ENCODE measurements at places on chromosomes 3 and 15. TPM values are rescaled to one million over a fixed set of nuclear protein-coding genes. Genes with fewer than 3 reads are reported as not detected.

Gene LRRC34
- 0.24 TPM for total RNA-seq

Gene C3orf62
- 4.5 TPM for total RNA-seq

Gene CEP152
- 4.5 TPM for total RNA-seq

Gene C3orf22
- not detected for total RNA-seq

Gene RAD54L2
- 9.5 TPM for total RNA-seq

DNA sequence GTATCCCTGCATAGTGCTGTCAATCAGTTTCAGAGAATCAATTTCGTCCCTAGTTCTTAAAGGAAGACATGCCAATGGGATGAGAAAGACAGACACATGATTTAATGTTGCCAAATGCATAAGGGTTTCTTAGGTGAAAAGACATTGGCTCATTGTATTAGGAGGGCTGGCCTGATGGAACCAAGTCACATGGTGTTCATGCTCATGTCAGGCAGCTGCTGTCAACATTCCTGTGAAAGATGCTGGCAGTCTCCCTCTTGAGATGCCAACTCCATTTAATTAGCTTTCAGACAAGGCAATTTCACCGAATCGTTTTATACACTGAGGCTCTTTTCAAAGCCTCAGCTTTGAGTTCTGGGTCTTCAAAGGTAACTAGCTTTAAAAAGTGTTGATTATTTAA, 16.1 kb upstream of the IL1RAP start:
- no peak for ATAC-seq

DNA sequence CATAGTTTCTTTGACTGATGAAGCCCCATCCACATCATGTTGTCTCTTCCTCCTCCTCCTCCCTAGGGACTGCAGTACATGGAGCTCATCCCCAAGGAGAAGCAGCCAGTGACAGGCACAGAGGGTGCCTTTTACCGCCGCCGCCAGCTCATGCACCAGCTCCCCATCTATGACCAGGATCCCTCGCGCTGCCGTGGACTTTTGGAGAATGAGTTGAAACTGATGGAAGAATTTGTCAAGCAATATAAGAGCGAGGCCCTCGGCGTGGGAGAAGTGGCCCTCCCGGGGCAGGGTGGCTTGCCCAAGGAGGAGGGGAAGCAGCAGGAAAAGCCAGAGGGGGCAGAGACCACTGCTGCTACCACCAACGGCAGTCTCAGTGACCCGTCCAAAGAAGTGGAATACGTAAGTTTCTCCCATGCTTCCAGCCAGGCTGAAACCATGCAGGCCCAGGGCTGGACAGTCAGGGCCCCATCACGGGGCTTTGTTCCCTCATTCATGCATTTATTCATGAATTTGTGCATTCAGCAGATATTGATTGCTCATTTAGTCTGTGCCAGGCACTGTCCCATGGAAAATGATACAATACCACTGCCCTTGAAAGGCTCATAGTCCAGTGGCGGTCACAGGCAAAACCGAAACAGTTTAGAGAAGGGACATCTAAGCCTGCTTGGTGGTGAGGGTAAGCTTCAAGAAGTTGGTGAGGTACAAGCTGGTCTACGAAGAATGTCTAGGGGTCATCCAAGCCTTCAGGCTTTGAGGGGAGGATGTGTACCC, 47.1 kb downstream of the LMCD1 start:
- no peak for ATAC-seq

- ATAC-seq, result peak; percentile 45
Observed at GRCh38 chr3:169264711-169265110, 398.8 kb downstream of the MECOM start.

- no peak for ATAC-seq
Observed at GRCh38 chr3:115224687-115225086, 77.6 kb upstream of the ZBTB20 start.

DNA sequence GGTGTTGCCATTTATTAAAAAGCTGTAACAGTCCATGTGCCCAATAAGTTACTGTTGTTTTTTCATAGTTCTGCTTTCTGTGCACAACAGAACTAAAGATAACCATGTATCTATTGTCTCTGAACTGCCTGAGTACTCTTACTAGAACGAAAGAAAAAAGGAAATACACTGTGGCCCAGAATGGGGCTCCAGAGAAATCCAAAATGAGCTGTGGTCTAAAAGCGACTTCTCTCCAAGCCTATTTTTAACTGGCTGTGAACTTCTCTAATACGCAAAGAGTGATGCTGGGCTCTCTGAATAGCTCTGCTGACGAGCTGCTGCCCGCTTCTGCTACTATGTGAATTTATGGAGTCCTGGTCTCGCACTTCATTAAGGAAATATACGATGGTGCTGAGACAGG, 56.2 kb upstream of the LPP start:
- no peak for ATAC-seq

DNA sequence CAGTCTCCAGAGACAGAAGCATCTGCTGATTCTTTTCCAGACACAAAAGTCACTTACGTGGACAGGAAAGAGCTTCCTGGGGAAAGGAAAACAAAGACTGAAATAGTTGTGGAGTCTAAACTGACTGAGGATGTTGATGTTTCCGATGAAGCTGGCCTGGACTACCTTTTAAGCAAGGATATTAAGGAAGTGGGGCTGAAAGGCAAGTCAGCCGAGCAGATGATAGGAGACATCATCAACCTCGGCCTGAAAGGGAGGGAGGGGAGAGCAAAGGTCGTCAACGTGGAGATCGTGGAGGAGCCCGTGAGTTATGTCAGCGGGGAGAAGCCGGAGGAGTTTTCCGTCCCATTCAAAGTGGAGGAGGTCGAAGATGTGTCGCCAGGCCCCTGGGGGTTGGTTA, 25.4 kb downstream of the SYNM start:
- ATAC-seq, result no peak

DNA sequence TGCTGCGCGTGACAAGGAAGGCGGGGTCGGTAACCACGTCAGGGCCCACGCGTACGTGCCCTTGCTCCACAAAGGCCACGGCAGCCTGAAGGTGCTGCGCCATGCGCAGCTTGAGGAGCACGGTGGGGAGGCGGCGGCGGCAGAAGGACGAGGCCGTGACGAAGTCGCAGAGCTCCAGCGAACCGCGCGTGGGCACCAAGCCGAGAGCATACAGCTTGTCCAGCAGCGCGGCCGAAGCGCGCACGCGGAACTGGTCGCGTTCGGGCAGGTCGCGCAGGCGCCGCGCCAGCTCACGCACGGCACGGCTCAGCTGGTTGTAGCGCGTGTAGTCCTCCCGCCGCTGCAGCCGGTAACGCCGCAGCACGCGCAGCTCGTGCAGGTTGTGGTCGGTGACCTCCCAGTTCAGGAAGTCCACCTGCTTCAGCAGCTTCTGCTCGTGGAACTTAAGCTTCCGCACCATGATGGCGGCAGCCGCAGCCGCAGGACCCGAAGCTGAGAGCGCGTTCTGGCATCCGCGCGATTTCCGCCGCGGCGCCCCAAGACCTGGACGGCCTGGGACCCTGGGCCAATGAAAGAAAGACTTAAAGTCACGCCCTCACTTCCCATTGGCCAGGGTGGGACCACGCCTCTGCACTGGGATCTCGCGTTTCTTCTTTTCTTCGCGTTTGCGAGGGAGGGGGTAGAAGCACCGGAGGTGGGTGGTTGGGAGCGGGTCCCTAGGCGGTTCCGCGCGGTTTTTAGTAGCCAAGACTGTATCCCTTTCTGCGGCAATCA, at the start of gene IMP3:
Gene IMP3 (minus strand): TSS at position 516 of the 774 bp plus-strand sequence. CDS start 56 bp downstream, at position 460.
- ATAC-seq, result peak; percentile 94

DNA sequence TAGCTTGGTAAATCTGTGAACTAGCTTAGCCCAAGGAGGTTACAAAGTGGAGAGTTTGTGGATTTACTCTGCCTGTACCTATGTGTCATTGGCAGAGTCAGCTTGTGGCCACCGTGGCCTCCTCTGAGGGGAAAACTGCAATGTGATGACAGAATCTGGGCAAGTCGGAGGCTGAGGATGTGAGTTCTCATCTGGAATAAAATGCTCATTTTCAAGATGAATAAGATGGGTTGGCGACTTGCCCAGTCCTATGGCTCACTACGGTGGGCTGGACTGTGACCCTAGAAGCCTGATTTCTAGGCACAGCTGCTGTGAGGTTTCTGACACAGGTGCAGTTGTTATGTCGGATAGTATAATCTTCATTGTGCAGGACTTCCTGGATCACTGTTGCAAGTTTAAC, 83.7 kb downstream of the ETV5 start:
- ATAC-seq, result no peak

- no peak for ATAC-seq
Observed at GRCh38 chr3:16130066-16130465, 44.4 kb upstream of the GALNT15 start.

GRCh38 chr3:139157161-139157932, 112.7 kb upstream of the PRR23C start:
- ATAC-seq, result no peak

Measured in esophagus mucosa (tissue), 1 donor.